ENCODE measurements at places on chromosomes 13 and 19.
A peak's percentile ranks its signal among the peaks of the same experiment; 100 is the strongest.

- DNase-seq, result no peak
Observed at GRCh38 chr13:40534456-40534855, 132.0 kb downstream of the FOXO1 start.

- DNase-seq, result no peak
Observed at GRCh38 chr13:111117961-111118360, 2.9 kb downstream of the ARHGEF7 start.

DNA sequence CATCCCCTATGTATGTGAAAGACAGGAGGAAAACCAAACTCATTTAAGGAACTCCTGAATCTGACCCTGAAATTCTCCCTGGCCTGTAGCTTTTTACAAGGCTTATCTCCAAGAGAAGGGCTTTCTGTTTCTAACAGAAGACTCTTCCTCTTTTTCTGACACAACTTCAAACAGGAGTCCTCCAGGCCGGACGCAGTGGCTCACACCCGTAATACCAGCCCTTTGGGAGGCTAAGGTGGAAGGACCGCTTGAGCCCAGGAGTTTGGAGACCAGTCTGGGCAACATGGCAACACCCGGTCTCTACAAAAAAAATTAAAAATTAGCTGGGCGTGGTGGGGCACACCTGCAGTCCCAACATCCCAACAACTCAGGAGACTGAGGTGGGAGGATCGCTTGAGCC, 41.9 kb downstream of the CARS2 start:
- no peak for DNase-seq

DNA sequence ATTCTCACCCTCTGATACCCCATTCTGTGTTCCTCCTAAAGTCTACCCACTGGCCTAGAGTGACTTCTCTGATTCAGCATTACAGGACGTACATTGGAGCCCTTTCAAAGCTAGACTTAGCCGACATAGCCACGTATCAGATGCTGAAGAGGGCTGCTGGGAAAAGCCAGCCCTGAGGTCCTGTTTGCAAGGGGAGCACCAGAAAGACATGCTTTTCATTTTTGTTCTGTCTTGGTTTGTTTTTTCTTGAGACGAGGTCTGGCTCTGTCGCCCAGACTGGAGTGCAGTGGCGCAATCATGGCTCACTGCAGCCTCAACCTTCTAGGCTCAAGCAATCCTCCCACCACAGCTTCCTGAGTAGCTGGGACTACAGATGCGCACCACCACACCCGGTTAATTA, 6.3 kb upstream of the ZSWIM4 start:
- peak; percentile 47 for DNase-seq

DNA sequence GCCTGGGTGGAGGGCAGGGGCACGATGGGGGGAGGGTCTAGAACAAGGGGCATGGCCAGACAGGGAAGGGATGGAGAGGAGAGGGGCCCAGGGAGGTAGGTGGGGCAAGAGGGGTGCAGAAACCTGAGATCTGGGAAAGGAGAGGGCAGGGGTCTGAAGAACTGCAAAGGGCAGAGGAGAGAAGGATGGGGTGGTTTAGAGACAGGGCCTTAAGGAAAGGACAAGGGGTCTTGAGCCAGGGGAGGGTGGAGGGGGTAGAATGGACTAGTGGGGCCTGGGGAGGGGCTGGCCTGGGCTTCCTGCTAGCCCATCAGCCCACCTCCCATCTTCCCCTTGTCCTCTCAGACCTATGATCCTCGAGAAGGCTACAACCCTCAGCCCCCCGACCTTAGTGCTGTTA, 72.5 kb downstream of the RYR1 start:
- no peak for DNase-seq

DNA sequence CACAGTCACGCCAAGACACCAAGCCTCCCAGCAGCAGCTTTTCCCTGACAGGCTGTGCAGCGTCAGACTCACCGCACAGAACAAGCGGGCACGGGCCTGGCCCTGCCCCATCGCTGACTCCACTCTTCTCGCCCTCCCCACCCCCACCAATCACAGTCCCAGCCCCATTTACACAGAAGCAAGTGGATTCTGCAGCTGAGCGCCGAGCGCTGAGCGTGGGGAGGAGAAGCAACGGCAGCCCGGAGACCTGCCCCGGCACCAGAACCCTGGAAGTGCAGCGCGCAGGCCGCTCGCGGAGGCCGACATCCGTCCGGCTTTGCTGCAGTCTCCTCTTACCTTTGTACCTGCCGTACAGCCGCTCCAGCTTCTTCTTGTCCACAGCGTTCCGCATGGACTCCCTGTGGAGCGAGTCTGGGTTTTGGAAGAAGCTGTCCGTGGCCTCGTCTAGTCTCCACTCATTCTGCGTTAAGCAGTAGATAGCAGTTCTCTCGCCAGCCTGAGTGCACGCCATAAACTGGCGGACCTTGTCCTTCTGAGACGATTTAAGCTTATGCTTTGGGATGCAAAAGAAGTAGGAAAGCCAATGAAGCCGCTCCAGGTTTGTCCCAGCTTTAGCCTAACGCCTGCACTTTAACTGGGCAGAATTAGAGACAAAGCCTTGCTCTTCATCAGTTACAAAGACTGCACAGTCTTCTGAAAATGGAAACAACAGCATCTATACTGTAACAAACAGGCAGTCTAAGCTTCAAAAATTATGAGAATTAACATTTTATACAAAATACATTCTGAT, 6.8 kb downstream of the DCUN1D2 start:
- DNase-seq, result no peak

DNA sequence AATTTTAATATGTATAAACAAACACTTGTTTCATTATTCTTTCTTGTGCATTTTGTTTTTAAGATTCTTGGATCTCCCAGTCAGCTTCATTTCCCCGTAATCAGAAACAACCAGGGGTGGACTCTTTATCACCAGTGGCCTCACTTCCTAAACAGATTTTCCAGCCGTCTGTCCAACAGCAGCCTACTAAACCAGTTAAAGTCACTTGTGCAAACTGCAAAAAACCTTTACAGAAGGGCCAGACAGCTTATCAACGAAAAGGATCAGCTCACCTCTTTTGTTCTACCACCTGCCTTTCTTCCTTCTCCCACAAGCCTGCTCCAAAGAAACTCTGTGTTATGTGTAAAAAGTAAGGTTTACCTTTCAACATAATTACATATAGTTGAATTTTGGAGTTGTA, 44.3 kb downstream of the ZMYM2 start:
- DNase-seq, result no peak

DNA sequence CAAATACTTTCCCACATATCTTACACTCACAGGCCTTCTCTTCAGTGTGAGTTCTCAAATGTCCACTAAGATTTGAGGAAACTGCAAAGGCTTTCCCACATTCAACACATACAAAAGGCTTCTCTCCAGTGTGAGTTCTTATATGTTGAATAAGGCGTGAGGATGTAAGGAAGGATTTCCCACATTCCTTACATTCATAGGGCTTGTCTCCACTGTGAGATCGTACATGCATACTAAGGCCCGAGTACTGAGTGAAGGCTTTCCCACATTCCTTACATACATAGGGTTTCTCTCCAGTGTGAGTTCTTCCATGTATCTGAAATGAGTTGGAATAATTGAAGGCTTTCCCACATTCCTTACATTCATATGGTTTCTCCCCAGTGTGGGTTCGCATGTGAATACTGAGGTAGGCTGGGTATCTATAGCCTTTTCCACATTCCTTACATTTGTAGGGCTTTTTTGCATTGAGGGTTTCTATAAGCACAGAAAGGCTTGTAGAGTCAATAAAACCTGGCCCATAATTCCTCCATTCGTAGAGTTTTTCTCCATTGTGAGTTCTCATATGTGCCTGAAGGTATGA, 9.6 kb downstream of the ZNF426 start:
- DNase-seq, result no peak

DNA sequence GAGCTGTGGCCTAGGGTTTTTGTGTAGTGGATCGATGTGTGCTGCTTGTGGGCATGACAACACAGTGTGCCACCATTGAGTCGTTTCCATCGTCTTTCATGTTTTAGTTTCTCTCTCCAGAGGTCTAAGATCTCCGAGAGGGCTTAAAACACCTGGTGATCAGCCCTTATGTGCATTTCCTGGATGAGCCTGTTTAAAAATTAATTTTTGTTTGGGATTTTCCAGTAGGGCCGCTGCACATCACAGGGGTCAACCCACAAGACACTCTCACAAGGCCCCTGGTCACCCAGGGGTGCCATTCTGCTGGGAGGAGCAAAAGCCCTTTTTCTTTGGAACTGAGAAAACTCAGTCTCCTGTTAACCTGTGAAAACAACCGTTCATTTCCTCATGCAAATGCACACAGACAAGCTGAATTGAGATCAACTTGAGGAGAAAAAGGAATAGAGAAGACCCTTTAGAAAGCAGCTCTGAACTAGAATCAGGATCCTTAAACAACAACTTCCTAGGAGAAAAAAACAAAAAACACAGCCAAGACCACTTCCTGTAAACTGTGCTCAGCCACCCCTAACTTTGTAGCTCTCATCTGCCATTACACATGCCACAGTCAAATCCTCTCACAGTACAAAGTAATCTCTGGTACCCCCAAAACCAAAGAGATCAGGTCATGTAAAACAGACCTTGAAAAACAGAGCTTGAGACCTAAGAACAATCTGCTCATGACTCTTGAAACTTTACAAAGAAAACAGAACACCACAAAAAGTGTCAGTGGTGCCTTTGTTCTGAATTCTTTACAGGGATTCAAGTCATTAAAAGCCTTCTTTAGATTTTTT, 8.3 kb upstream of the MTRF1 start:
- DNase-seq, result no peak

DNA sequence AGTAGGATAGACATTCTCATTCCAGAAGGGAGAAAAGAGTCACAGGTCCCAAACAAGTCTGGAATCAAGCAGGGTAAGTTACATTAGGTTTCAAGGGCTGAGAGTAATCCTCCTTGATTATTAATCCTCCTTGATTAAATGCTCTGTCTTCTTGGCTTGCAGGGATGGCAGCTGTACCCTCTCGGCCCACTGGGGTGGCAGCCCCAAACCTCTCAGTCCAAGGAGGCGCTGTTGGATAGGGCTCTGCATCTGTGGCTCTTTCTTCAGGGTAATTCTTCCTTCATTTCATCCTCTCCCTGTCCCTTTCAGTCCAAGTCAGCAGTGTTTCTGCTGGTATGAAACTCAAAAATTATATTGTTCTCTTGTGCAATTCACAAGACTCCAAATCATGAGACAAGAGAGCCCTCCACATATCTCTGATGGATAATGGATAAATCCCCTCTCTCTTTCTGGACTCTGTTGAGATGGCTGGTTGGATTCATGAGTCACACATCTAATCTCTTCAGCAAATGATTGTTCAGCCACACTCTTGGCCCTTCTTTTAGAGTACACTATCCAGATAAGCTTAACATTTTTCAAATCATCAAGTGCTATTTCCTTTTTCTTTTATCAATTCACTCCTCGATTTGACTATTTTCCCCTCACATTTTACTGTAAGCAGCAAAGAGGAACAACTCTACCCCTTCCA, 323.7 kb upstream of the HTR2A start:
- DNase-seq, result no peak

GRCh38 chr13:74052402-74052928, 81.7 kb downstream of the KLF12 start:
- DNase-seq, result no peak

DNA sequence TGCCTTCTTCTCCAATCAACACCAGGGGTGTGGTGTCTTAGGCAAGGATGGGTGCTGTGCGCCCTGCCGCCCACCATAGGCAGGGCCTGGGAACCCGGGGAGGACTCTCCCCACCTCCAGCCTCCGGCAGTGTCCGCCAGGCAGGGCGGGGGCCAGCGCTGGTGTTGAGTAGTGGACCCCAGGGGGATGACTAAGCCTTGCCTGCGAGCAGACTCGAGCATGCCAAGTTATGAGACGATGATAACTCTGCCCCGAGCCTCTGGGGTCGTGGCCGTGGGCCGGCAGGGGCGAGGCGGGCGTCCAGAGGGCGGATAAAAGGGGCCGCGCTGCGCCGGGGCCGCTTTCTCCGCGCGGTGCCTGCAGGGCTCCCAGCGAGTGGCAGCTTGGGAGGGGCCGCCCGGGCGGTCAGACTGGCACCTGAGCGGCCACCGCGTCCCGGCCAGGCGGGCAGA, at the start of gene MEDAG:
TSS of gene MEDAG (plus strand) at position 340 of the 452 bp plus-strand sequence. CDS start 245 bp downstream, outside the sequence.
- DNase-seq, result peak; percentile 92

DNA sequence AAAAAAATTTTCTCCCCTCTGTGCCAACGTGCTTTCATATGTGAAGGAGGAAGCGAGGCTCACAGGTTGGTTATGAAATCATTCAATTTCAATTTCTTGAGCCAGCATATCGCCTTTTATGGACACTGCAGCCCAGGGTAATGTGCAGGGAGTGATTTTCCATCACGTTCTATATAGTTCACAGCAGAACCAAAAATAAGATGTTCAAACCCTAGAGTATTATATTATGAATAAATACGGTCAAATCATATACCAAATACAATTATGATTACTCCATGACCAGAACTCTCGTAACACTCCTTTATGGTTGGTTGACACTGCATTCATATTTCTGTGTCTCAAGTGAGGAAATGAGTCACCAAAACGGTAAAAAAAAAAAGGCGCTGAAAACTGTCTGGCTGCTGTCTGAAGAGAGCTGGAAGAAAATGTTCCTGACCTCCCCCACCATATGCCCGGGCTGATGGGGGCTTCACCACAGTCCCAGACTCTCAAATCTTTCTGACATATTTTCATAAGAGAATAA, 75.8 kb upstream of the UBAC2 start:
- DNase-seq, result no peak

DNA sequence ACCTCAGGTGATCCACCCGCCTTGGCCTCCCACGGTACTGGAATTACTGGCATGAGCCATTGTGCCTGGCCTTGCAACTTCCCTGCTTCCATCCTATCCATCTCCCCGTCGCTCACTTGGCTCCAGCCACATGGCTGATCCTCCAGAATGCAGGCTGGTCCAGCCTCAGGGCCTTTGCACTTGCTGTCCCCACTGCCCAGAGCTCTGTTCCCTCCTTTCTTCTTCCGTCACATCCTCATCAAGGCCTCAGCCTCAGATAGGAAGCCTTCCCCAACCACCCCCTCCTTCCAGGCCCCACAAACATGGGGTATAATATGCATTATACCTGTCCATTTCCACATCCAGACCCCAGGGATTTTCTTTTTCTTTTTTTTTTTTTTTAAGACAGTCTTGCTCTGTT, 16.2 kb downstream of the MAST3 start:
- DNase-seq, result no peak

- DNase-seq, result no peak
Observed at GRCh38 chr13:62635161-62635560, 1219.5 kb upstream of the PCDH20 start.

DNA sequence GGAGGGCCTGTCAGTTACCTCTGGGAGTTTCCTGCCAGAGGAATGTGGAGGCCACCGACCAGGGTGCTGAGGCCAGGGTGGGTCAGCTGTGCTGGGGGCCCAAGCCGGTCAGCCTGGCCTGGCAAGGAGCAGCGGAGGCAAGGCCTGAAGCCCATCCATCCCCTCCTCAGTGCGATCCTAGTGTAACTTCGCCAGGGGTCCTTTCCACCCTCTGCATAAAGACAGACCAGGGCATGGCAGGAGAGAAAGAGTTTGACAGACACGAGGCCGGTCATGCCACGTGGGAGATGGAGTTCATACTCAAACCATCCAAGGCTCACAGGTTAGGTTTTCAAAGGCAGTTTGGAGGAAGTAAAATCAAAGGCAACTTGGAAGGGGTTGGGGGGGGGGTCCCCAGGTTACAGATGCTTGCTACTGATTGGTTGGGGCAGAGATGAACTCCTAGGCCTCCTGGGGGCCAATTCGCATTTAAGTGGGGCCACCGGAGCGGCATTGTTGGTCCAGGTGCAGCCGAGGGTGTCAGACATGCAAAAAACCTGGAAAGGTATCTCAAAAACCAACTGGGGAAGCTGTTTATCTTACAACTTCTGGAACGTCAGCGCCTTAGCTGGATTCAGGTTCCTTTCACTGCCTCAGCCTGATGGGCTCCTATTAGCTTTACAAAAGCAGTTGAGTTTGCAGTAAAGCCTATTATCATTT, 36.8 kb upstream of the DPRX start:
- DNase-seq, result no peak
